ENCODE measurements at places on chromosomes 16 and 17.

- no peak for DNase-seq
Observed at GRCh38 chr17:35295686-35296085, 52.8 kb downstream of the SLFN5 start.

DNA sequence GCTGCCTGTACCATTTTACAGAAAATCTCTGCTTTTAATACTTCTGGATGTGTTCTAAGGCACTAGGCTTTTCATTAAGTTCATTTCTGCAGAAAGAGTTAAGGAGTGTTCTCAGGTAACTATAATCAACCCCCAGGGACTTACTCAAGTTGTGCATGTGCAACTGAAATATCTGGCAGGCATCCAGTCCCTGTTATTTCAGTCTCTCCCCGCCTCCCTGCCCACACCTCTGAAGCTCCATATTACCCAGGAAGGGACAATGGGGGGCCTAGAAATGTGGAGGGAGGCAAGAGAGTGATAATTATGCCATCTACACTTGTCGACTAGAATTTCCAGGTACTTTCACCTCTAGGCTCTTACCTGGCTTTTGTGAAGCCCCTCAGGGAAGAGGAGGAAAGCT is 432.2 kb downstream of the MAF start:
- DNase-seq: no peak

- no peak for DNase-seq
Observed at GRCh38 chr16:57592591-57593003, 35.8 kb upstream of the ADGRG1 start.

GRCh38 chr16:23556881-23557778 is at the start of the genes EARS2 and UBFD1:
TSS of gene EARS2 (minus strand) at chr16:23557350. CDS start at chr16:23557343, 7 bp downstream.
TSS of gene UBFD1 (plus strand) at chr16:23557727. CDS start at chr16:23557743, 16 bp downstream.
- peak; percentile 86 for DNase-seq

DNA sequence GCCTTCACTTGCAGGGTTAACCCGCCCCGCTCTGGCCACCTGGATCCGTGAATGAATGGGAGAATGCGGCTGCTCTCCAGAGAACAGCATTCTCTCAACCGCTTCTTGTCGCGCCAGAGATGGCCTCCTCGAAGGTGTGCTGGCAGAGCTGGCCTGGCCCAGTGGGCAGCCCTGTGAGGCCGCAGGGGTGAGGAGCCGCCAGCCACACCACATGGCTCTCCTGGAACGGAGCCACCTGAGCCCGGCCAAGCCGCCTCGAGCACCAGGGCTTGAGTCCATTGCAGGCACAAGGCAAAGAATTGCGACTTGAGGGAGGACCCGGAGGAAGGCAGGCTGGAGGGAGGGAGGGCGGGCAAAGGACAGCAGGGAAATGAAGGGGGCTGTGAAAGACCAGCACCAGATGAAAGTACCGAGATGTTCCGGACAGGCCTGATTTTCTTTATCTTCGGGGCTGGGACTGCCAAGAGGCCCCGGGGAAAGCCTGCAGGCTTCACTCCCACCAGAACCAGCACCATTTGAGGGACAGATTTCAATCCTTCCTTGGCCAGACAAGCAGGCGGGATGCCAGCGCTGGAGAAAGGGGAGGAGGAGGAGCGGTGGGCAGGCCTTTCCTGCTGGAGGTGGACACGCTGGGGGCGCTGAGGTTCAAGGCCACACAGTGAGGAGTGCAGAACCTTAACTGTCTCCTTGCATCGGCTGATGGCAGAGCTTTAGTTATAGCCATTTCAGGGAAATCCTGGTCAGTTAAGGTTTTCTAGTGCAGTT is 69.4 kb downstream of the MRC2 start:
- no peak for DNase-seq
